DND-41 (cell line): ENCODE measurements at places on chromosomes 3 and 15.

DNA sequence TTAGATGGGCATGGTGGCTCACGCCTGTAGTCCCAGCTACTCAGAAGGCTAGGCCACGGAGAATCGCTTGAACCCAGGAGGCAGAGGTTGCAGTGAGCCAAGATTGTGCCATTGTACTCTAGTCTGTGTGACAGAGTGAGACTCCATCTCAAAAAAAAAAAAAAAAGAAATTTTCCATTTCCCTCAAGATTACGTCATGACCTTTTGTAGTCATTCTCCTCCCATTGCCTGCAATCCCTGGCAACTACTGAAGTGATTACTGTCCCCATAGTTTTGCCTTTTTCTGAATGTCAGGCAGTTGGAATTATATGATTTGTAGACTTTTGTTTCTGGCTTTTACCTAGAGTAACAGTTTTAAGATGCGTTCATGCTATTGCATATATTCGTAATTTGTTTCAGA, 28.0 kb downstream of the WDR76 start:
- DNase-seq: no peak
- no peaks in the 10 kb centered on the region for H3K27me3 ChIP-seq
- H3K36me3 ChIP-seq: peaks cover 86% of the 10 kb centered on the region
- no peak overlapping the region for H3K4me3 ChIP-seq

- no peaks in the 10 kb centered on the region for H3K27me3 ChIP-seq
- H3K36me3 ChIP-seq: no peaks in the 10 kb centered on the region
Observed at GRCh38 chr3:139746481-139746880, 68.7 kb upstream of the NMNAT3 start.

DNA sequence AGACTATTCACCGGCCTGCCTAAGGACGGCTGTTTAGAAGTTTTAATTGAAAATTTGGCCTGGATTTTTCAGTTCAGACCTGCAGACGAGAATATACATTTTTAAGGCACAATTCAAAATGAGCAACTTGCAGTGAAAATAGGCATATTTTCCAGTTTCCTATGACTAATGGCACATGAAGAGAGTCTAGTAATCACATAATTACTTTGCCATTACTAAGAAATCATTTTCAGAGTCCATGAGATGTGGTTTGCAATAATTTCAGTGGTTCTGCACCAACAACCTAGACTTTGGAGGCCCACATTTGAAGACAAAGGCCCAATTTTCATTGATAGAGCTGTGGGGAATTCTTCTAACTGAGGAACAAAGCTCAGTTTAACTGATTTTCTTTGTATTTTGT, 205.3 kb downstream of the SOX2 start:
- no peaks in the 10 kb centered on the region for H3K36me3 ChIP-seq
- no peak for DNase-seq
- no peaks in the 10 kb centered on the region for H3K27me3 ChIP-seq
- H3K4me1 ChIP-seq: no peaks in the 10 kb centered on the region

- H3K4me3 ChIP-seq: no peak overlapping the region
- peak; percentile 10 for DNase-seq
- H3K36me3 ChIP-seq: no peaks in the 10 kb centered on the region
- no peaks in the 10 kb centered on the region for H3K27me3 ChIP-seq
- no peak overlapping the region for H3K27ac ChIP-seq
Observed at GRCh38 chr3:139101396-139101795, 56.7 kb upstream of the PRR23C start.

DNA sequence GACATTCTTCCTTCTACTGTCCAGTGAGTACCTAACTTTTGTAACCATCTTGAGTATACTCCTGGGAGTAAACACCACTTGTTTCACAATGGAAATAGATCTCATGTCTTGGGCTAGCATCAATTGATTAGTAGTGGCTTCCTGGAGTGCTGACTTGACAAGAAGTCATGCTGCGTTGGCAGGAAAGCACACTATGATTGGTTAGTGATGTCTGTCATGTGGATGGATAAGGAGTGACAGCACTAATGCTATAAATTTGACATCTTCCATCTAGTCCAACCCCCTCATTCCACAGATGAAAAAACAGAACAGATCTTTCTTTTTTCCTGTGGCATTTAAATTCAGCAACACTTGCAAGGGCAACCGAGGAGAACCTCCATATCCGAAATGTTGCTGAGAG, 47.6 kb upstream of the PRICKLE2 start:
- no peak overlapping the region for H3K27ac ChIP-seq
- H3K4me1 ChIP-seq: no peaks in the 10 kb centered on the region
- no peaks in the 10 kb centered on the region for H3K36me3 ChIP-seq
- H3K4me3 ChIP-seq: no peak overlapping the region
- DNase-seq: no peak

- no peak overlapping the region for H3K4me3 ChIP-seq
- no peaks in the 10 kb centered on the region for H3K4me1 ChIP-seq
- H3K27me3 ChIP-seq: no peaks in the 10 kb centered on the region
- H3K36me3 ChIP-seq: peaks cover 99% of the 10 kb centered on the region
Observed at GRCh38 chr3:25610167-25610566, 54.5 kb downstream of the TOP2B start.

DNA sequence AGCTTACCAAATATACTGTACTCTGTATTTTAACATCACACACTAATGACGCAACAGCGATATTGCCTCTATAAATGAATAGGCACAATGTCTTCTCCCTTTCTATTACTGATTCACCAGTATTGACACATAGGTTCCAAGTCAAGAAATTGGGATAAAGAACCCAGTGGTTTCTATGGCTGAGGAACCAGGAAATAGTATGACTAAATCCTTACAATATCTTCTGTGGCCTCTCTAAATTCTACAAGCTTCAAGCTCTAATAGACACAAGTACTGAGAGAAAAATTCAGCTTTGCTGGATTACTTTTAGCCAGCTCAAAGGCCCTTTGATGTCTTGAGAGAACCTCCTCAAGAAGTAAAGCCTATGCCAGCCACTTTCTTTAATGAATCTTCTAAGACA, 162.5 kb downstream of the DPH6 start:
- no peak overlapping the region for H3K4me3 ChIP-seq
- no peaks in the 10 kb centered on the region for H3K36me3 ChIP-seq
- H3K27me3 ChIP-seq: no peaks in the 10 kb centered on the region
- no peaks in the 10 kb centered on the region for H3K4me1 ChIP-seq
- no peak overlapping the region for H3K27ac ChIP-seq
- no peak for DNase-seq

DNA sequence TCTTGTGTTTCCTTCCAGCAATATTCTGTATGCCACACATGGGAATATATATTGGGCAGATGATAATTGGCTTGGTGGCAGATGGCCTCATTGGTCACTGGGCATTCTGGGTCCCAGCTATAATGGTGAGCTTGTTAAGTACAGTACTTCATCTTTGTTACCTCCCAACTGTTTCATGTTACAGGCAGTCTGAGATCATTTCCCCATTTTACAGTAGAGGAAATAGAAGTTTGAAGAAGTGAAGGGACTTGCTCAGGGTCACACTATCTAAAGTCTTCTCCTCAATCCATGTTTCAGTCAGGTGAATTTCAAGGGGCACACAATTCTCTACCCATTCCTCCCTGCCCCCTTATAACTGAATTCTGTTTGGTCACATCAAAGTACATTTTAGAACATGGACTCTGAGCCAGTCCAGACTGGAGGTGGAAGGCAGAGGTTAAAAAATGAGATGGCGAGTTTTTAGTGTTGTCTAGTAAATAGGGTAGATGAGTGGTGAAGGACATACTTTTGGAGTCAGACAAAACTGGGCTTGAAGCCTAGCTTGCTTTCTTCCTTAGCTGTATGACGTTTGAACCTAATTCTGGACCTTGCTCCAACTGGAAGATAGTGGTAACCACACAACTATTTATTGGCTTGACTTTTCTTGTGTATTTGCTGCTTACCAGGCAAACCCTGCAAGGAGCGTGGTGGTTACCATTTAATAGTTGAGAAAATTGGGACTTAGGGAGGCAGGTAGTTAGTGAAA, 2.5 kb downstream of the EEFSEC start:
- no peaks in the 10 kb centered on the region for H3K27me3 ChIP-seq
- H3K27ac ChIP-seq: no peak overlapping the region
- H3K36me3 ChIP-seq: peaks cover 28% of the 10 kb centered on the region
- peaks cover 20% of the 10 kb centered on the region for H3K4me1 ChIP-seq

DNA sequence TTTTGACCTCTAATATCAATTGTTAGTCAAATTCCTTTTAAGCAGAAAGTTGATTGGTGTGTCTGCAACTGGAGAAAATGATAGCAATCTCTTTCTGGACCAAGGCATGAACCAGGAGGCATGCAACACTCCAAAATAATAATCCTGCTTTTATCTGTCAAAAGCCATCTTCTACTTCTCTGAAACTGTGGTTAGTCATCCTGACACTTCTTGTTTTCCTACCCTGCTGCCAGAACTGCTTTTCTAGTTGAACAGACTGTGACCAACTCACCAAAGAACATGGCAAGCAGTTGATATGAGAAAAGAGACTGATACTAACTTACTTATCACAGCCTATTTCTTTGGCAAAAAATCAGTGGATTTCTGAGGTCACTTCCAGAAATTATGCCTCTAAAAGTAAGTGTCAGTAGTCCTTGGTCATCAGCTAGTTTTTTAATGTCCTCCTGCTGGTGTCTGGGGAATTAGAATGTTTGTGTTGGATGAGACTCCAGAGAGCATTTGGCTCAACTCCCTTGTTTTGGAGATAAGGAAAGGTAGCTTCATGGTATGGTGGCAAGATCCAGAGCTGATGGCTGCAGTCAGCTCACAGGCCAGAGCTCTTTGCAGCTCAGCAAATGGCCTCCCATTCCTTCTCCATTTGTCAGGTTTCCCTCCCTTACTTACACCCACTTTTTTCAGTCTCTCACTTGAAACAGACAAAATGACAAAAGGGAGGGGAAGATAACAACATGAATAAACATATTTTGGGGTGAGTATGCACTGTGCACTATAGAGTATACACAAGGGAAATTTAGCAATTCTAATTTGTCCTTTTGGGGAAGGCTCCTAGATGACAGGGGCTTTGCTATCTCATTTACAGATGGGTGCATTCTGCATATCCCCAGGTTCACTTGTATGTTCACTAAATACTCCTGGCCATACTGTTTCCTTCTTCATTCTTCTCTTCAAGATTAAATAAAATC, 7.0 kb downstream of the CRYGS start:
- no peak overlapping the region for H3K27ac ChIP-seq
- H3K4me3 ChIP-seq: no peak overlapping the region
- peaks cover 4% of the 10 kb centered on the region; the same call in 1 of the 2 replicates for H3K36me3 ChIP-seq
- no peaks in the 10 kb centered on the region for H3K4me1 ChIP-seq

- no peak overlapping the region for H3K4me3 ChIP-seq
- DNase-seq: no peak
- no peak overlapping the region for H3K27ac ChIP-seq
- H3K36me3 ChIP-seq: no peaks in the 10 kb centered on the region
Observed at GRCh38 chr3:42999212-42999611, 20.1 kb downstream of the GASK1A start.
